Uterus (tissue), 4 donors: ENCODE measurements at places on chromosomes 2 and 18.

DNA sequence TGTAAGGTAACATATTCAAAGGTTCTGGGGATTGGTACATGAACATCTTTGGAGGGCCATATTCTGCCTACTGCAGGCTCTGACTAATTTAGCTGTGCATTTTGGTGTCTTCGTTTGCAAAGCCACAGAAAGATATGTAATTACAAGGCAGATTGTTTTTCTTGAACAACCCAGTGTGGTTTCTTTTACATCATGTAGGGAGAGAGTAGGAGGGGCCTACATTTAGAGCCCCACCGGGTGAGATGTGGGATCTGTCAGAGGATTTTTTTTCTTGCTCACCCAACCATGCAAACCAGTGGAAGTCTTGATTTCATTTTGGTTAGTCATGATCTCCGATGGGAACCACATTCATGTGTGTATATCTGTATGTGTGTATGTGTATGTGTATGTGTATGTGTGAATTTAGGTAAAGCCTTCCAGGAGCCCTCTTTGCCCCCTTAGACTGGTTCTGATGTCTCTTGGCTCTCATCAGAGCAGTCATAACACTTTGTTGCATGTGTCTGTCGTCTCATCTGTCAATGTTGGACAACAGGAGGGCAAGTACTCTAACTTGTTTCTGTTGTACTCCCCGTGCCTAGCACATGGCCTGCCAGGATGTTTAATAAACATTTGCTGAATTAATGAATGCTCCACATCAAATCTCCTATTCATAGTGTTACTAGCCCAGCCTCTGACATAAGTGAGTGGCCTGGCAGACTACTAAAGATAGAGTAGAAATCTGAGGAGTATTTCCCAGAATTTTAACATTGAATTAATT, 239.9 kb downstream of the MTX2 start:
- no peak overlapping the region for H3K4me3 ChIP-seq
- H3K4me1 ChIP-seq: no peaks in the 10 kb centered on the region
- no peaks in the 10 kb centered on the region for H3K36me3 ChIP-seq
- H3K27ac ChIP-seq: no peak overlapping the region
- no peaks in the 10 kb centered on the region for H3K27me3 ChIP-seq
- DNase-seq: no peak

DNA sequence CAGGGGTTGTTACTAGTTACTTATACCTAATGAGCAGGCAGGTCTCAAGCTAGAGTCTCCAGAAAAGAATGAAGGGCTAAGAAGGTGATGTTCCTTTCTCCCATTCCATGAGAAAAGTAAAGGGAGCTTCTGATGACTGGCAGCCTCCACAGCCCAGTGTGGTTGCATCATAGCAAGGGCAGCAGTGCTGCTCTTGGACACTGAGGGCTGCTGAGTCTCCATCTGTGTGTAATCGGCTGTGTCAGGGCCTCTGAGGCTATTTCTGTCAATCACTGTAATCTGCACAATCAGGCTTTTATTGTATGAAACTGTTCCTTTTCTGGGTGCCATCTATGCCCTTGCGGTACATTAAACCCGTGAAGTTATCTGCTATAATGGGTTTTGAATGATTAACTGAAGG, 164.1 kb upstream of the FBXO11 start:
- no peaks in the 10 kb centered on the region for H3K4me1 ChIP-seq
- H3K36me3 ChIP-seq: no peaks in the 10 kb centered on the region
- no peak overlapping the region for H3K4me3 ChIP-seq
- H3K27ac ChIP-seq: no peak overlapping the region
- H3K27me3 ChIP-seq: no peaks in the 10 kb centered on the region

DNA sequence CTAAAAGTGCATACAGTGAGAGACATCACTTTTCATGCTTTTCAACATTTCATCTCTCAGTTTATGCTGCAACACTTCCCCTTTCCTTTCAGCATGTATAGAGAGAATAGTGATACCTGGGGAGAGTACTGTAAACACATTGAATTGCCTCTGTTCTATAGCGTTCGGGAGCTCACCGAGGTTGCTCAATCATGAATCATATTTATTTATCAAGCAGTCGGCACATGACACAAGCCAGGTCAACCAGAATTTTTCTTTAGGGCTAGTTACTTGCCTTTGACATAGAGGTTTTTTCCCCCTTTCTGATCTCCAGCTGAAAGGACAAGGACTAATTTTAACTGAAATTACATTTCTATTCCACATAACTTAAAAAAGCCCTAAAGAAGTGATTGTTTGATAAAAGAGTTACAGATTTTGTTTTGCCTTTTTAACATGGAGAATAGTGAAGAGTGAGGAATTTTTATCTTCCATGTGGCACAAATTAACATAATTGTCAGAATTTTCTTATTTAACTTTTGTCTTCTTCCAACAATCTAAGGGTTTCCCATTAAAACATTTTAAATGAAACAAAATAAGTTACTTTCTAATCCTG, 690.9 kb upstream of the TMEFF2 start:
- H3K4me1 ChIP-seq: no peaks in the 10 kb centered on the region
- H3K4me3 ChIP-seq: no peak overlapping the region
- DNase-seq: no peak
- H3K27ac ChIP-seq: no peak overlapping the region
- H3K27me3 ChIP-seq: no peaks in the 10 kb centered on the region

DNA sequence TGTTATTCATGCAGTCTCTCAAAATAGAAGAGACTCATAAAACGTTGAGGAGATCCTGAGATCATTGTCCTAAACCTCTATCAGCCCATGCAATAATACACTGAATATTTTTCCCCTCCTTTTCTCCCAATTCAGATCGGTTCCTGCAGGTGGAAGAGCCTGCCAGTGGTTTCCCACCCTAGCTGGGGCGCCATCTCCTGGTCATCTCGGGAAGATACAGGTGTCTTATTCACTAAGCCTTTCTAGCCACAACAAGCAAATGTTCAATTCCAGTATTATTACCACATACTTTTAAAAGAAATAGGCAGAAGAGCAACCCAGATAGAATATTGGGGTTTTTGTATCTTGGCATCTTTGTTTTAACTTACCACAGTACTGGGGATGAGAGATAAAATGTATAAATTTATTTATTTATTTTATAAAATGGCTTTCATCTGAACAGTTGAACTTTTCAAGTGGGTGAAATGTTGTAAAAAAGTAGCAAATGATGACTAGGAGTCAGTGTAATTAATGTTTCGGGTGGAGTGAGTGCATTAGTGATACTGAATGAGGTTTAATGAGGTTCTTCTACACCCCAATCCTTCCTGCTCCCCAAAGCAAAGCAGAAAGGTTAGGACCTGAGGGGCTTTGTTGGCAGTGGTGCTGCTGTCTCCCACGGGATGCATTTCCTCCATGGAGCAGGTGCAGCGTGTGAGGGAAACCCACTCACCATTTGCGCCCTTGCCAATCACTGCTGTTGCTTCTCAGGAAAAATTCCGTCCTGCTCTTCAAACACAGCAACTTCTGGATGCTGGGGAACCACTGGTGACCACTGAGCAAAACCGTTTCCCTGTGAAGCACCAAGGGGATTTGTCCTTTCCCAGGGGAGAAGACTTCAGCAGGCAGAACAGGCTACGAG, 147.1 kb upstream of the FHL2 start:
- no peak overlapping the region for H3K27ac ChIP-seq
- no peak overlapping the region for H3K4me3 ChIP-seq
- no peaks in the 10 kb centered on the region for H3K4me1 ChIP-seq
- H3K36me3 ChIP-seq: no peaks in the 10 kb centered on the region
- DNase-seq: peak; percentile 52
